ENCODE measurements at places on chromosomes 12 and 14. TPM values are rescaled to one million over a fixed set of nuclear protein-coding genes. Genes with fewer than 3 reads are reported as not detected.

C14orf180 gene
- total RNA-seq, result not detected

C12orf54 gene
- not detected for total RNA-seq

VWF gene
- 98.2 TPM for total RNA-seq

ADAMTS20 gene
- total RNA-seq, result not detected

RITA1 gene
- total RNA-seq, result 36.6 TPM

GNG2 gene
- total RNA-seq, result 6.0 TPM

C12orf56 gene
- total RNA-seq, result not detected

DNA sequence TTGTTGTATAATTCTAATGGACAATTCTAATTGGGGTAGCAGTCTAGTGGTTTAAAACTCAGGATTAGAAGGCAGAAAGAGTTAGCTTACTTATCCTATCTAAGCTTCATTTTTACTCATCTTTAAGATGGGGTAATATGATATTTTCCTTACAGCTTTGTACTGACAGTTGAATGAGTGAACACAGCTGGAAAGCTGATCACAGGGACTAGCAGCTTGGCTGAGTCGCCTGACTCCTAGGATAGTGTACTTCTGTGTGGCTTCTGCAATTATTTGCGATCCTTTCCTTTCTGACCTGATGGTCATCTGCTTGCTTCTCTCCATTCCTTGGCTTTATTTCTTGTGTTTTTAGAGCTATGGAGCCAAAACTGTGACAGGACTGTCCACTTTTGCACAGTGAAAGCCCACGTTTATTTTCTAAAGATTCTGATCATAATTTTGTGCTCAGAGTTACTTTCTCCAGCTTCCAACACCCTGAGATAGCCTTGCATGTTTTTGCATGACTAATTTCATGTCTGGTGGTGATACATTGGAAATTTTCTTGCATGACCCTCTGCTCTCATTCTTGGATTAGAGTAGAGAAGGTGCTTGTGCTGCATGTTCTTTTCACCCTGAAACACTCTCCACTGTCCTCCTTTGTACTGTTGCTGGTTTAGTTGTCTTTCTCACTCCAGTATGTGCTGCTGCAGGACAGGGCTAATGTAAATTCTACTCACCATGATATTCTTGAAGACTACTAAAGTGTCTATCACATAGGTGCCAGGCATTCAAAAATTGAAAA, 377.0 kb upstream of the ATP2B1 start:
- no peak overlapping the region for H3K27ac ChIP-seq
- no peak for DNase-seq
- no peak overlapping the region for H3K4me3 ChIP-seq
- no peaks in the 10 kb centered on the region for H3K36me3 ChIP-seq
- H3K4me1 ChIP-seq, result no peaks in the 10 kb centered on the region

GRCh38 chr12:82523996-82524395, 162.7 kb upstream of the TMTC2 start:
- H3K27me3 ChIP-seq, result no peaks in the 10 kb centered on the region
- no peak overlapping the region for H3K4me3 ChIP-seq
- H3K4me1 ChIP-seq, result peaks cover 4% of the 10 kb centered on the region
- H3K36me3 ChIP-seq, result no peaks in the 10 kb centered on the region

DNA sequence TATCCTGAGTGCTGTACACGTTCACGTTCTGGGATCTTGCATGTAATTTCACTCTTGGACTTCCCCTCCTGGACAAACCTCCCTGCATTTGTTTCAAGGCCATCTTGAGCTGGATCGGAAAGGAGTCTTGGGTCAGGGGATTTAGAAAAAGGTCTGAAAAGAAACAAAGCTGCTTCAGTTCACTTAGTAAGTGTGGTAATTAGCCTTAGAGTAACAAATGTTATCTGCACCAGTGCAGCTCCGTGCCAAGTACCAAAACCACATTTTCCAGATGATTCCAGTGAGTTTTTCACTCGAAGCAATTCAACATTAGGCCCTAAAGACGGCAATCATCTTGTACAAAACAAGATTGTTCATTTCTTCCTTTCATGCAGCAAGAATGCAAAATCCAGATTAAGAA, 39.4 kb upstream of the ATXN2 start:
- DNase-seq, result no peak
- no peak overlapping the region for H3K27ac ChIP-seq
- H3K4me3 ChIP-seq, result no peak overlapping the region
- H3K27me3 ChIP-seq, result no peaks in the 10 kb centered on the region
- H3K4me1 ChIP-seq, result peaks cover 10% of the 10 kb centered on the region

DNA sequence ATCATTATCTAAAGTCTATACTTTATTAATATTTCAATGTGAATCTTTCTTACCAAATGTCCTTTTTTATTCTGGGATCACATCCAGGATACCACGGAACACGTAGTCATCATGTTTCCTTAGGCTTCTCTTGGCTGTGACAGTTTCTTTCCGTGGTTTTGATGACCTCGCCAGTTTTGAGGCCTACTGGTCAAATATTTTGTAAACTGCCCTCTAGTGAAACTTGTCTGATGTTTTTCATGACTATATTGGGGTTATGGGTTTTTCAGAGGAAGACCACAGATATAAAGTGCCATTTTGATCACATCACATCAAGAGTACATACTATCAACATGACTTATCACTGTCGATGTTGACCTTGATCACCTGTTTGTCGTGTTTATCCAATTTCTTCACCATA, 14.1 kb upstream of the SERPINA6 start:
- no peaks in the 10 kb centered on the region for H3K4me1 ChIP-seq
- H3K4me3 ChIP-seq, result no peak overlapping the region
- H3K27ac ChIP-seq, result no peak overlapping the region
- H3K36me3 ChIP-seq, result no peaks in the 10 kb centered on the region

DNA sequence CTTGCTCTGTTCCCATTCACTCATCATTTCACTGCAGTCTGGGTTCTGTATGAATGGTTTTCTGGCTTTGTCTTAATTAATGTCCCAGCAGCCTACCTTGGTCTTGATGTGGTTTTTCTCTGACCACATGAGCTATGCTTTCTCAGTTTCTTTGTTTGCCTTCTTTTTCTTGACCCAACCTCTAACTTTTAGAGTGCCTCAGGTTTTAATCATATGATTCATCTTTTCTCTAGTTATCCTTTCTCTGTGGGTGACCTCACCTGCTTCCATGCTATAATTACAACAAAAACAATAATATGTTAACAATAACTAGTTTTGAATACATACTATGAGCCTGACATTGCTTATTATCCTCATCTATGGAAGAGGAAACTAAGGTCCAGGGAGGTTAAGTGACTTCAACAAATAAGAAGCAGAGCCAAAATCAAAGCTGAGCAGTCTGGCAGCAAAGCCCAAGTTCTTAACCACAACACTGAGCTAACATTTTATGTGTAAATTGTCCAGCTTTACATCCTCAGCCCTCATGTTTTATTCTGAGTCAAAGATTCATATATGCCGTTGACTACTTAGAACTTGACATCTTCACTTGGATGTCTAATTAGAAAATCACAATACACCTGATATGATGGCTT, 4.7 kb upstream of the EPYC start:
- H3K27me3 ChIP-seq, result no peaks in the 10 kb centered on the region
- DNase-seq, result no peak
- H3K4me1 ChIP-seq, result no peaks in the 10 kb centered on the region
- H3K4me3 ChIP-seq, result no peak overlapping the region
- H3K36me3 ChIP-seq, result no peaks in the 10 kb centered on the region

GRCh38 chr14:64117671-64118402, 176.3 kb downstream of the ESR2 start:
- no peak for DNase-seq
- no peaks in the 10 kb centered on the region for H3K36me3 ChIP-seq
- no peaks in the 10 kb centered on the region for H3K27me3 ChIP-seq

DNA sequence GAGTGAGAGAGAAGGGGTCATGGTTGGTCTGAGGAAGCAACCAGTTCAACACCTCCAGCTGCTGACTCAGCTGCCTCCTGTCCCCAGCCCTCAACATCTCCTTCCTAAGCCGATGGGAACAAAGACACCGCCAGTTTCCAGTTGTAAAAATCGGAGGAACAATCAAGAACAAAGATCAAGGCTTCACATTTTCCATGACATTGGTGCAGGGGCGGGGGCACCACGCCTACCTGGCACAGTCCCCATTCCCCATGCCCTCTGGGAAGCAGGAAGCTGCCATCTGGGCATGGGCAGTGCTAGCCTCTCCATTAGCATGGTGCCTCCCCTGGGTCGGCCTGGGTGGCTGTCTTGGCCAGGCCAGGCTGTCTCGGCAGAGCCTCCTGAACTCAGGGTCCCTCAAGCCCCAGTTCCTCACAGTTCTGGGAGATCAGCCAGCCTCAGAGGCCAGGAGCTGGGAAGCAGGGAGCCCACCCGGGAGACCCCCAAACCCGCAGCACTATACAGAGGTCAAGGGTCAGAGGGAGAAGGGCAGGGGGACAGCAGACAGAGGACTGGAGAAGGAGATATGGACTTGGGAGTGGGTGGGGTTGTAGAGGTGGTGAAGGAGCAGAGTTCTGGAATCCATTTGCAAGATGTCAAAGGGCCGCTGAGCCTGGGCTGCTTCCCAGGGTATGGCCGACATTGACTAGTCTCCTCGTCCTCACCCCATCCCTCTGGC, 19.6 kb upstream of the TMEM106C start:
- peak; percentile 94 for DNase-seq
- no peaks in the 10 kb centered on the region for H3K36me3 ChIP-seq
- H3K27me3 ChIP-seq, result no peaks in the 10 kb centered on the region
- peak overlapping the region; percentile 92 for H3K27ac ChIP-seq
- H3K4me3 ChIP-seq, result no peak overlapping the region

- H3K36me3 ChIP-seq, result no peaks in the 10 kb centered on the region
- H3K27me3 ChIP-seq, result no peaks in the 10 kb centered on the region
- no peaks in the 10 kb centered on the region for H3K4me1 ChIP-seq
- no peak overlapping the region for H3K4me3 ChIP-seq
- DNase-seq, result no peak
These were observed 14.4 kb downstream of the ART4 start for GRCh38 chr12:14828892-14829291.

- H3K27me3 ChIP-seq, result no peaks in the 10 kb centered on the region
- no peak for DNase-seq
- H3K27ac ChIP-seq, result peak overlapping the region; percentile 76
- no peak overlapping the region for H3K4me3 ChIP-seq
- no peaks in the 10 kb centered on the region for H3K36me3 ChIP-seq
These were observed 86.9 kb downstream of the RIN3 start for GRCh38 chr14:92600318-92601053.

- H3K27me3 ChIP-seq, result no peaks in the 10 kb centered on the region
- H3K4me3 ChIP-seq, result no peak overlapping the region
- H3K36me3 ChIP-seq, result no peaks in the 10 kb centered on the region
These were observed 139.5 kb downstream of the CHST11 start for GRCh38 chr12:104596134-104596799.

DNA sequence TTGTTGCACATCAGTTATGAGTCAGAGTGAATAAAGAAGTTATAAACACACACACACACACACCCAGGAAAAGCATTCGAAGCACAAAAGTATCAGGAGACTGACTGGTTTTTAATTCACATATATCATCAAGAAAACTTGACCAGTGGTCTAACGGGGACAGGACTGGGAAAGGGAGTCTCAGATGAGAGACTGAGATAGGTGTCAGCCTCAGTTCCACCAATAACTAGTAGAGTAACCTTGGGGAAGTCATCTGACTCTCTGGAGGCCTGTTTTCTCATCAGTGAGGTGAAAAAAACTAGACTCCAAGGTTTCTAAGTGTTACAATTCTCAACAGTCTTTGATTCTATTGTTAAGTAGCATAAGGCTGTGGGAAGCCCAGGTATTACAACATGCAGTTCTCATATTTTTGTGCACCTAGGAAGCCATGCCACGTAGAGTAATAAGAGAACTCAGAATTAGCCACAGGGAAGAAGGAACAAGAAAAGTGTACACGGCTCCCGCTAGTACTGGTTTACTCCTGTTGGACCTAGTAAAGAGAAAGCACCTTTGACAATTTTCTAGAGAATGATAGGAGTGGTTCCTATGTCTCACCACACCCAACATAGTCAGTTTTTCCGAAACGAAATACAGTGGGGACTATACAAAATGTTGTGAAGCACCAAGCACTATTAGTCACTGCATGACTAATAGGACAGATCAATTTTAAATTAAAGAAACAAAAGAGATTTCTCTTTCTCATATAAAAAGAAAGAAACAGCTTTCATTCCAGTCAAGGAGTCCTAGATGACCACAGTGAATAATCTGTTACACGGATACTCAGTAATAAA, 5.0 kb downstream of the PPTC7 start:
- no peak overlapping the region for H3K4me3 ChIP-seq
- peak overlapping the region; percentile 89 for H3K27ac ChIP-seq

DNA sequence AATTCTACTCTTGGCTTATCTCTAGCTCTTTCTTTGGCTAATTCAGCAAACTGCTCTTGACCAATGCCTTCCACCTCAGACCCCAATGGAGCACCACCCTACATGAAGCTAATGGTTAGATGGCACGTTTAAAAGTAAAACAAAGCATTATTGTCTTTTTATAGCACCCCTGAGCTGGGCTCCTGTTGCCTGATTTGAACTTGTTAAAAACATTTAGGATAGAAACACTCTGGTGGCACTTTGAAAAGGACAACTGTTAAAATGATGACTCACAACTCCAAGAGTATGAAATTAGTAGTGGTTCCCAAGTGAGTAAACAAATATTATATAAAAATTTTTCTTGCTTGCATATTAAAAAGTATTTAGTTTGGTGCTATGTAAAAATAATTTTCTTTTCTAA, 299.6 kb upstream of the DCN start:
- no peak for DNase-seq
- no peaks in the 10 kb centered on the region for H3K36me3 ChIP-seq
- no peak overlapping the region for H3K4me3 ChIP-seq
- H3K27ac ChIP-seq, result no peak overlapping the region
- H3K4me1 ChIP-seq, result no peaks in the 10 kb centered on the region

DNA sequence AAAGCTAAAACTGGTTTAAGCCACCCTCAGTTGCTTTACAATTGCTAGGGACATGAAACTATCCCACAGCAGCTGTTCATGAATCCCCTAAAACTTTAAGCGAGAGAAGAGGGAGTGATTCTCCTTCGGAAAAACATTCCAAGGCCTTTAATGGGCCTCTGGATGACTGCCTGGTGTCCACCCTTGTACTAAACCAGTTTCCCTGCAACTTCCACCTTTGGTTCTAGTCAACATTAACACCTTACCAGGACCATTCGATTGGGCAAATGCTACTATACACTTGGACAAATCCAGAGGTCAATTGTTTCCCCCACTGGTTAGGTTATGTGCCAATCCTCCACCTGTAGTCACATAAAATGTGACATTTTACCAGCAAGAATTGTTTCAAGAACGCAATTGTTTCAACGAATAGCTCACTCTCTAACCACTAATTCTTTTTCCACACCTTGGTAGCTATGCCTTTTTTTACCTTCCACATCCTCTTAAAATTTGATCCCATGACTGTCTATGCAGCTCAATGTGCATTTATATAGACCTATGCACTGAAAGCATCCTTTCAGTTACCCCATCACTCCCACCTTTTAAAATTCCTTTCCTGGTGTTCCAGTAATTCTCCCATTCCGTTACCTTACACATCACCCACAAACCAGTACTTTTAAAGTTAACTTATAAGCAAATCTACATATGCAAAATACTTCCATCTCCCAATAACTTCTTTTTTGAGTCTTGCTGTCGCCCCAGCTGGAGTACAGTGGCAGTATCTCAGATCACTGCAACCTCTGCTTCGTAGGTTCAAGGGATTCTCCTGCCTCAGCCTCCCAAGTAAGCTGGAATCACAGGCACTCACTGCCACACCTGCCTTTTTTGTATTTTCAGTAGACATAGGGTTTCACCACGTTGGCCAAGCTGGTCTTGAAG, 3.6 kb downstream of the UBC start:
- DNase-seq, result no peak
- H3K36me3 ChIP-seq, result no peaks in the 10 kb centered on the region
- H3K27me3 ChIP-seq, result no peaks in the 10 kb centered on the region
- H3K27ac ChIP-seq, result peak overlapping the region; percentile 47
- H3K4me1 ChIP-seq, result no peaks in the 10 kb centered on the region

Measured in Peyer's patch (tissue), 4 donors.